SK-N-DZ (cell line): ENCODE measurements at places on chromosomes 12 and 14.

DNA sequence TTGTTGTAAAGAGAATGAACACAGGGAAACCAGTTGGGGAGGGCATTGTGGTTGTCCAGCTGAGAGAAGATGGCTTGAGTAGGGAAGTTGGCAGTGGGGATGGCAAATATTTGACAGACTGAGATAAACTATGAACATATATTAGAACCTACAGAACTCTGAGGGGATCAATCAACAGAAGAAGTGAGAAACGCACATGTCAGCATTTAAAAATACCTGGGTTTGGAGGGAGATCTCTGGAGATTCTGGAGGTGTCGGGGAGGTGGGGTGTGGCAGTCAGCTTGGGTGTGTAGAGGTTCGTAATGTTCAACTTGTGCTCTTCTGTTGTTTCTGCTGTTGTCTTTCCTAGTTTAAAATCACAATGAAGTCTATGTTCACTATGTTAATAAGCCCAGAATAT, 517.8 kb downstream of the AACS start:
- DNase-seq = no peak

DNA sequence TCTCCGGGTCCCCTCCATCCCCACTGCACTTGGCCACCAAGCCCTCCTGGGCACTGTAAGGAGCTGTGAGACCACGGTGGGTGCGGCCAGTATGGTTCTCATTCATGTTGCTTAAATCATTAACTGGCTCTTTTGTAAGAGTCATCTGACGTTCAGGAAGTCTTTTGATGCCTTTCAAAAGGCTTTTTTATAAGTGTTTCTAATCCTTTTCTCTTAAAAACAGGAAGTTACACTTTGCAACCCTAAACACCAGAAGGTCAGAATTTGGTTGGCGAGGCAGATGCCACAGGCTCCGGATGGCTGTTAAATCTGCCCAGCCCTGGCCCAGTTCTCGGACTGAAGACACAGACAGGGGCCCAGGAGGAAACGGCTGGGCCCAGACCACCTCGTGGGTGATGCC, 26.1 kb upstream of the DIO3 start:
- DNase-seq = no peak

GRCh38 chr12:80847575-80847974, 90.2 kb downstream of the LIN7A start:
- peak; percentile 18 for DNase-seq

DNA sequence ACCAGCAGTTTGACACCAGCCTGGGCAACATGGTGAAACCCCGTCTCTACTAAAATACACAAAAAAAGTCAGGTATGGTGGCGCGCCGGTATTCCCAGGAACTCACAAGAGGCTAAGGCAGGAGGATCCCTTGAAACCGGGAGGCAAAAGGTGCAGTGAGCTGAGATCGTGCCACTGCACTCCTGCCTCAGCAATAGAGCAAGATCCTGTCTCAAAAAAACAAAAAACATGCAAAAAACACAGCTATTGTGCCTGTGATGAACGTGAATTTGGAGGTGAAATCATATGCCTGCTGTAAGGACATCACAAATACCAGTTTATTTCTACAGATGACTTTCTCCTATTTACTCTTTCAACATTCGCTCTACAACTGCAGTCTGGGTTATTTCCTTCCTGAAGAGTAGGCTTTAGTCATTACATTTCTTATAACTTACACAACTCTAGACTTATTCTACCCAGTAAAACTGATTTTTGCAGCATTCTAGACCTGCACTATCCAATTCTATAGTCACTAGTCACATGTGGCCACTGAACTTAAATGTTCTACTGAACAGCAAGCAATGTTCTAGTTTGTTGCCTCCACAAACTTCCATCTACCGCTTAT, 48.3 kb downstream of the HNRNPC start:
- no peak for DNase-seq

- DNase-seq = no peak
Measured at GRCh38 chr12:3967556-3968160, 94.5 kb upstream of the PARP11 start.

DNA sequence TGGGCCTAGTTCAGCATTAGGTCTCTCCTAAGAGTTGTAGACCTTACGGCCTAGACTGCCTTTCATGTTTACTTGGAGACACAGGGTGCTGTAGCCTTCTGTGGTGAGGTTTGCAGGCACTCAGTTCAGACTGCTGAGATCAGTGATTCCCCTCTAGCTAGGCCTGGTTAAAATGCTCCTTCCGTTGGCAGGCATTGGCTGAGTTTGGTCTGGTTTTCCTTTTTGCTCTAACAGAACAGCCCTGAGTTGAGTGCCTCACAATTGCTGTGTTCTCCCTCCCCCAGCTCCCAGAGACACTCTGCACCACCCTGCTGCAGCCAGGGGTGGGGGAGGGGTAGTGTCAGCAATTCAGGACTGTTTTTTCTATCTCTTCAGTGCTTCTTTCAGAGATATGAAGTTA, 178.9 kb upstream of the DYRK2 start:
- DNase-seq = peak; percentile 69

DNA sequence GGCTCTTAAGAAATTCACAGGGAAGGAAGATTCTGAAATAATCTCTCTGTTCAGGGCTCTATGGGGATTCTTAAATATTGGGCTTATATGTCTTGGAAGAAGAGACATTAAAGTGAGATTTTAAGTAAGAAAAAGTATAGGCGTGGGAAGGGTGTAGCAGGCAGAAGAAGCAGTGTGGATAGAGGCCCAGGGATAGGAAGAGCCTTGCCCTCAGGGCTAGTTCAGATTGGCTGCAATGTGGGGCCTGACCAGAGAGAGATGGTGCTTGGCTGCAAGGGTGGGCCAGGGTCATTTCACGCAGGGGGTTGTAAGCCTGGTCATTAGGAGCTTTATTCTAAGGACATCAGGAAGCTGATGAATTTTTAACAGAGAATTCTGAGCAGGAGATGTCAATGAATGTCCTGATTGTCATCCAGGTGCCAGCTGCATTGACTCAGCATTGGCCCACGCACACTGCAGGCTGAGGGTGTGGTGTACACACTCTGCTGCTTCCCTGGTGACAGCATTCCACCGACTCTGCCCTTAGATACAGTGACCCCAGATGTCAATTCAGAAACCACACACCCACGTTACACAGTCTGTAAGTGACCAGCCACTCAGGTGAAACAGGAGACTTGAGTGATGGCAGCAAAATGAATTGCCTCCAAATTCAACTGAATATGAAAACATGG, 582.5 kb downstream of the NRXN3 start:
- no peak for DNase-seq

DNA sequence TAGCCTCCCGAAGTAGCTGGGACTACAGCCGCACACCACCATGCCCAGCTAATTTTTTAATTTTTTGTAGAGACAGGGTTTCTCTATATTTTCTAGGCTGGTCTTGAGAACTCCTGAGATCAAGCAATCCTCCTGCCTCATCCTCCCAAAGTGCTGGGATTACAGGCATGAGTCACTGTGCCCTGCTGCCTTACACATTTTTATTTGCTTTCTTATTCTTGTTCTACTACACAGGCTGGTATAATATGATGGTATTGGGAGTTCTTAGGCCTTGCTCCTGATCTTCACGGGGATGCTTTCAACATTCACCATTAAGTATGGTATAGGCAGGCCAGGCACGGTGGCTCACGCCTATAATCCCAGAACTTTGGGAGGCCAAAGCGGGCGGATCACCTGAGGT, 21.2 kb downstream of the DGLUCY start:
- DNase-seq = no peak

GRCh38 chr12:24632466-24632865, 316.4 kb downstream of the BCAT1 start:
- DNase-seq = no peak

- DNase-seq = peak; percentile 25
Measured at GRCh38 chr14:54567639-54568561, 972 bp downstream of the SAMD4A start.

- DNase-seq = no peak
Measured at GRCh38 chr12:50732591-50732990, 31.3 kb upstream of the ATF1 start.

DNA sequence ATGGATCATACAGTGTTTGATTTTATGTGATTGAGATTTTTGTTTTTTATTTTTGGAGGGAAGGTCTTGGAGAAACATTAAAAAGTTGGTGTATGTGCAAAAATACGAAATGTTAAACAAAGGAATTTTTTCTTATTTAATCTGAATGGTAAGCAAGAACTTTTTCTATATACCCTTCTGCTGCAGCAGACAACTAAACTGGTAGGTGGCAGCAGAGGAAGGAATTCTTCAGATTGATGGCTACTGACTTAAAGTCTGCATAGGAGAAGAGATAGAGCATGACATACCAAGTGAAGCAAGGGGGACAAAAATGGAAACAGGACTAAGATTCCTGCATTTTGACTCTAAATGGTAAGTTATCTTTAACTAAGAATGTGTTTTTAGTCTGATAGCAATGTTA, 42.0 kb upstream of the A2ML1 start:
- peak; percentile 29 for DNase-seq

DNA sequence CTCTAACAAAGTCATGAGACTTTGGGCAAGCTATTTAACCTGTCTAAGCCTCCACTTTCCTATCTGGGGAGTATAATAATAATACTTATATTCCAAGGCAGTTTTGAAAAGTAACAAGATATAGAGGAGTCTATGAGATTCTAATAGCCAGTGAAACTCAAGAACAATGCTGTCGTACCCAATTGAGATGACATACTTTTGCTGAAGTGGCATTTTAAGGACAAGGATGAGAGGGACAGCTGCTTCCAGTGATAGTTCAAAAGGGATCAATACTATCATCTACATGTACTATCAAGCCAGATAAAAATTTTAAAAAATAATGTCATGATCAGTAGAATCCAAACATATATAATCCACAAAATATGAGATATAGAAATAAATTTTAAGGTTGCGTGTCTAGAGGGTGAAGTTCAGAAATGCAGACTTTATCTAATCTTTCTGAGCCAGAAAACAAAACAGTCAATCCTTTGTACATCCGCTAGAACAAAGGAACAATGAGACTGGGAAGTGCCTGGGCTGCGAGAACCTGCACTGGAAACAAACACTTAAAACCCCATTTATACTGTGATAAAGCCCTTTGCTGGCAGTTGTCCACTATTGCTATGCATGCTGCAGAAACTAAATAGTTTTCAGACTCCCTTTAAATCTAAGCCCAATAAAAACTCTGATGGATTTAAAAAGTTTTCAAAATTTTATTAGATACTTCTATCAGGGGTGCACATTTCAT, 38.6 kb downstream of the PTPRB start:
- no peak for DNase-seq

DNA sequence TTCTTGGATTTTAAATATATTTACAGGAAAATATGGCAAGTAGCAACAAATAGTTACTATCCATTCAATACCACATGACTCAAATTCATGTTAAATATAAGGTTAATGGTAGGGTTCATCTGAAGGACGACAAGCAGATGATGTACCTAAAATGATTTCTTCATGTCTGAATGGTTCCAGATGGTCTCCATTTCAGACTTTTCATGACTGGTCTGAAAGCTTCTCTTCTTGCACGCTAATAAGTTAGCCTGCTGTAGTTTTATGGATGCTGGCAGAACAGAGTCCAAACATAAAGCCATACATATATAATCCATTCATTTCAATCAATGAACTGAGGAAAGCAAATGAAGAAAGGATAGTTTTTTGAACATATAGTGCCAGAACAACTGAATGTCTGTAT, 257.0 kb upstream of the MGAT4C start:
- DNase-seq = peak; percentile 27

GRCh38 chr14:65318636-65319506, 93.7 kb upstream of the FUT8 start:
- DNase-seq = no peak

- no peak for DNase-seq
Measured at GRCh38 chr12:92908108-92908507, 21.0 kb downstream of the EEA1 start.

- no peak for DNase-seq
Measured at GRCh38 chr14:29636870-29637269, 290.8 kb downstream of the PRKD1 start.

- DNase-seq = no peak
Measured at GRCh38 chr12:86551146-86551571, 295.0 kb upstream of the MGAT4C start.

DNA sequence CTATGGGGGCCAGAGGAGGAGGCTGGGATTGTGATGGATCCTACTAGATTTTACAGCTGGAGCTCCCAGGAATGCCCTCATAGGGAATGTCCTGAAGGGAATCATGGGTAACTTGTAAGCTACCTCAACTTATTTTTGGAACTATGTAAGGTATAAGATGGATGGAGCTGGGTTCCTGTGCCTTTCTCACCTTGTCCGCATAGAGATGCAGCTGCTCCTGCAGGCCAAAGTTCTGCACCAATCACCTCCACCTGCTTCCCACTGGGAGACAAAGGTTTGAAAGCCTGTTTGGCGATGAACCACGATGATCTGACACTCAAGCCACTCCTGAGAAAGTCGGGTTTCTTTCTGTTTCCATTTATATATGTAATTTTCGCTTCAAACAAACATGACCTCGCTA, 648 bp upstream of the AKAP5 start:
- no peak for DNase-seq

- no peak for DNase-seq
Measured at GRCh38 chr12:110165540-110166159, 41.5 kb downstream of the IFT81 start.

DNA sequence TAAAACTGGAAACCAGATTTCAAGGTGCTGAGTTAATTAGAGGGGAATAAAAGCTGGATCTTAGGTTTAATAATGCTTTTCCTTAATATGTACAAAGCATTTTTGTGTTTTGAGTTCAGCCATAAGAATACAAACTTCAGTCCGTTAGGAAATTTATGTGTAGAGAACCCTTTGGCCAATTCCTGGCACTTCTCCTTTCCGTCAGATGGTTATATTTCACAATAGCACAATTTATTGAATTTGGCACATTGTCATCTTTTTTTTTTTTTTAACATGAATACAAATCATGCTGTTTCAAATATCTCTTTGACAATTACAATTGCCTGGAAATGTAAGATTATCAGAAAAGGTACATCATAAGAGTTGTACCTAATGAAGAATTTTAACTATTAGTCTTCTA, 56.2 kb upstream of the DDHD1 start:
- no peak for DNase-seq

DNA sequence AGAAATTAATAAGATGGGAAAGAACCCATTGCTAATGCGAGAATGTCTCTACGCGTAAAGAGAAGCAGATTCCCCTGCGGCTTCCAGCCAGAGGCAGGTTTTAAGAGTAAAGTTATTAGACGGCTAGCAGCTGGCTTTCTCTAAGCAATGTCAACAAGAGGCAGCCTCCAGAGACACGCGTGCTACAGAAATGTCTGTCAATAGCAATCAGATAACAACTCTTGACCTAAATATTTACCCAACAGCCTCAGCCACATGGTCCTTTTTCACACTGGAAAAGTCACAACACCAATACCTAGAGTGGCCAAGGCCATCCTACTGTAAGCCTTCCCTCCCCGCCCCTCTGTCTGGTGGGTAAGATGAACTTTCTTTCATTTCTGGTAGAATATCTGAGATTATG, 146.0 kb upstream of the SFSWAP start:
- peak; percentile 91 for DNase-seq

- no peak for DNase-seq
Measured at GRCh38 chr14:68442828-68443629, 349.8 kb downstream of the ZFP36L1 start.

GRCh38 chr12:109558374-109559199, 14.7 kb downstream of the MMAB start:
- no peak for DNase-seq
